Amniotic stem cell (primary cell): ENCODE measurements at places on chromosomes 1 and 21.

GRCh38 chr1:64046243-64046642, 157.2 kb upstream of the UBE2U start:
- no peak for DNase-seq

DNA sequence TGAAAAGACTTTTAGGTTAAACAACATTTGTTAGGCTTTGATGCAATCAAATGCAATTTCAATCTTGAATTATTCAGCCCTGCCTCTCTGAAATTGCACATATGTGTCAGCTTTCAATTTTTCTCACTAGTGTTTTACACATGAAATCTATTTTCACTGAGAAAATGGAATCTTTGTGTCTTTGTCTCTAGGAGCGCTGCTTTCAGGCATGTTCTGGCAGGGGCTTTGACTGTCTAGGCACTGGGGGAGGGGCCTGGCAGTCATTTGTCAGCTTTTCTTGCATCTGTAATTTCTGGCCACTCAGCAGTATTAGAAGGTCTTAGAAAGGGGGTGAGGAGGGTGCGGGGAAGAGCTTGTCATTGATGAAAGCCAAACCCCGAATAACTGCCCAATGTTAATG, 264.4 kb downstream of the PTPRC start:
- no peak for DNase-seq

- DNase-seq, result no peak
These were observed 76.8 kb downstream of the TCP10L start for GRCh38 chr21:32508558-32508957.

- no peak for DNase-seq
These were observed 15.6 kb downstream of the NTRK1 start for GRCh38 chr1:156876281-156876680.
